ENCODE measurements at places on chromosomes 1 and 21.

DNA sequence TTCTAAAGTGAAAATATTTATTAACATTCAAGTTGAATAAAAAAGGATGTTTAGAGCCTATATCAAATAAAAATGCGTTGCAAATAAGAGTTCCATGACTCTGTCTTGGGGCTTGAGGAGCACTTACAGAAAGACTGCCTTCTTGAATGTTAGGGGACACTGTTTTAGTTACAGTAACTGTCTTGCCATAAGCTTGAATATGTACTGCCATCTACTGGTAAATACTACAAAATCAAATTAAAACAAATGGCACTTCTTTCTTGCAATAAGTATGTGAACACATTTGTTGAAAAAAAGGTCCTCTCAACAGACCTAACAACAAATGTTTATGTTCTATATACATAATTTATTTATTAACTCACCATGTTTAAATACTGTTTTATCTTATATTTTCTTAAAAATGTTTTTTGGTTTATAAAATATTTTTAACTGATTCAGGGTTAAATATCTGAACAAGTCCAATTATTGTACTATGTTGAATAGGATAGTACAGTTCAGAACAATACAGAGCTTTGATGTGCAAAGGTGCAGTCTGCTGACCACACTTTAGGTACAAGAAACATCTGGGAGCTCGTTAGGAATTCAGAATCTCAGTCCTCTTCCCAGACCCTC, 199.5 kb downstream of the LRRIQ3 start:
- no peaks in the 10 kb centered on the region for H3K27me3 ChIP-seq
- no peak overlapping the region for H3K27ac ChIP-seq
- no peaks in the 10 kb centered on the region for H3K4me1 ChIP-seq
- H3K4me3 ChIP-seq = no peak overlapping the region
- DNase-seq = peak; percentile 30
- no peaks in the 10 kb centered on the region for H3K36me3 ChIP-seq

- DNase-seq = peak; percentile 46
- peaks cover 48% of the 10 kb centered on the region for H3K36me3 ChIP-seq
- H3K4me3 ChIP-seq = no peak overlapping the region
- no peaks in the 10 kb centered on the region for H3K27me3 ChIP-seq
- no peaks in the 10 kb centered on the region for H3K4me1 ChIP-seq
- no peak overlapping the region for H3K27ac ChIP-seq
Observed at GRCh38 chr1:21216835-21217811, 40.4 kb upstream of the EIF4G3 start.

DNA sequence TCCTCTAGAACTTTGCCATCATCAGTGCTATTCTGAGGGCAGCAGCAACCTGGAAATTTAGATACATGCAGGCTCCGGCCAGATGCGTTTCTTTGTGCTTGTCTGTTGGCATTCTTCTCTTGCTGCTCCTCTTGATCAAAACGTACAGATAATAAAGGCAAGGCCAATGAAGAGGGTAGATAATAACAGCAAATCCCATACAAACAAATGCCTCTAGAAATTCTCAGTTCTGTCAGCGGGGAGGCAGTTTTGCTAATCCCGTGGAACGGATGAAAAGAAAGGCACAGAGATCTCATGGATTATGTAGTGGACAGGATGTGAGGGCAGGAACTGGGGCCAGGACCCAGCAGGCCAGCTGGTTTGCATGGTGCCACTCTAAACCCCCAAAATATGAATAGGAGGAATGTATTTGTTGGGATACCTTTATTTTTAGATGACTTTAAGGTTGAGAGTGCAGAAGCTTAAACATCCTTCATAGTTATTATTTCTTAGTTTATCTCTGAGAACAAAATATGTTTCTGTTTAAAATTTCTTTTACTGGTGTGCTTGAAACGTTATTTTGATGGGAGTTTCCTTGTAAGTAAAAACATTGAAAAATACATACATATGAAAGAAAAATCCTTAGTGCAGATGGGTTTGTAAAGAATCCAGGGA, 1.5 kb downstream of the ITSN1 start:
- peak overlapping the region; percentile 46 for H3K4me3 ChIP-seq
- no peak for DNase-seq
- H3K27ac ChIP-seq = peak overlapping the region; percentile 87
- H3K4me1 ChIP-seq = peaks cover 8% of the 10 kb centered on the region
- H3K27me3 ChIP-seq = no peaks in the 10 kb centered on the region

DNA sequence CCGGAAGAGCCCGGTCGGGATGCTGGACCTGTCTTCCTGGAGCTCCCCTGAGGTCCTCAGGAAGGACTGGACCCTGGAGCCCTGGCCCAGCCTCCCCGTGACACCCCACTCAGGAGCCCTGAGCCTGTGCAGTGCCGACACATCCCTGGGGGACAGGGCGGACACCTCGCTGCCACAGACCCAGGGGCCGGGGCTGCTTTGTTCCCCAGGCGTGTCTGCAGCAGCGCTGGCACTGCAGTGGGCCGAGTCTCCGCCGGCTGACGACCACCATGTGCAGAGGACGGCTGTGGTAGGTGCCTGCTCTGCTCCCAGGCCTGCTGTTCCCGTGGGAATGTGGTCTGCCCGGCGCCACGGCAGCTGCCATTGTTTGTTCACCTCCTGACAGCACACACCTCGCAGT, 42.1 kb upstream of the DIP2A start:
- H3K4me1 ChIP-seq = no peaks in the 10 kb centered on the region
- H3K4me3 ChIP-seq = no peak overlapping the region
- no peaks in the 10 kb centered on the region for H3K27me3 ChIP-seq
- no peak overlapping the region for H3K27ac ChIP-seq

GRCh38 chr21:42760951-42761751, 107.7 kb downstream of the PDE9A start:
- H3K36me3 ChIP-seq = no peaks in the 10 kb centered on the region
- H3K27ac ChIP-seq = no peak overlapping the region
- DNase-seq = no peak

- peaks cover 23% of the 10 kb centered on the region for H3K27me3 ChIP-seq
- peak within 1 kb of the TSS; percentile 41 for H3K4me3 ChIP-seq
- H3K4me1 ChIP-seq = peaks cover 13% of the 10 kb centered on the region
- no peak for DNase-seq
- H3K27ac ChIP-seq = no peak within 1 kb of the TSS
Observed at GRCh38 chr1:14598498-14599182, at the start of gene KAZN. Gene KAZN, plus strand, starts transcription at chr1:14598685.

- H3K4me3 ChIP-seq = no peak overlapping the region
- H3K4me1 ChIP-seq = peaks cover 4% of the 10 kb centered on the region
- no peak for DNase-seq
Observed at GRCh38 chr1:115051850-115052249, 22.2 kb downstream of the TSHB start.

GRCh38 chr1:187384504-187384903, 555.8 kb downstream of the PLA2G4A start:
- H3K4me1 ChIP-seq = no peaks in the 10 kb centered on the region
- H3K36me3 ChIP-seq = no peaks in the 10 kb centered on the region
- no peak for DNase-seq
- no peak overlapping the region for H3K27ac ChIP-seq

DNA sequence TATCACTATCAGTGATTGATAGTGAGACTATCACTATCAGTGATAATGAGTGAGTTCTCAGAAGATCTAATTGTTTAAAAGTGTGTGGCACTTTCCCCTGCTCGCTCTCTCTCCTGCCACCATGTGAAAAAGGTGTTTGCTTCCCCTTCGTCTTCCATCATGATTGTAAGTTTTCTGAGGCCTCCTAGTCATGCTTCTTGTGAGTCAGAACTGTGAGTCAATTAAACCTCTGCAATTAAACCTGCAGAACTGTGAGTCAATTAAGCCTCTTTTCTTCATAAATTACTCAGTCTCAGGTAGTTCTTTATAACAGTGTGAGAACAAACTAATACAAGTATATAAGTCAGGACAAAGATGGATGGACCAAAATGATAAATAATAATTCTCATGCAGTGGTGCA, 7.0 kb upstream of the IL23R start:
- no peaks in the 10 kb centered on the region for H3K36me3 ChIP-seq
- no peak for DNase-seq
- no peak overlapping the region for H3K4me3 ChIP-seq

DNA sequence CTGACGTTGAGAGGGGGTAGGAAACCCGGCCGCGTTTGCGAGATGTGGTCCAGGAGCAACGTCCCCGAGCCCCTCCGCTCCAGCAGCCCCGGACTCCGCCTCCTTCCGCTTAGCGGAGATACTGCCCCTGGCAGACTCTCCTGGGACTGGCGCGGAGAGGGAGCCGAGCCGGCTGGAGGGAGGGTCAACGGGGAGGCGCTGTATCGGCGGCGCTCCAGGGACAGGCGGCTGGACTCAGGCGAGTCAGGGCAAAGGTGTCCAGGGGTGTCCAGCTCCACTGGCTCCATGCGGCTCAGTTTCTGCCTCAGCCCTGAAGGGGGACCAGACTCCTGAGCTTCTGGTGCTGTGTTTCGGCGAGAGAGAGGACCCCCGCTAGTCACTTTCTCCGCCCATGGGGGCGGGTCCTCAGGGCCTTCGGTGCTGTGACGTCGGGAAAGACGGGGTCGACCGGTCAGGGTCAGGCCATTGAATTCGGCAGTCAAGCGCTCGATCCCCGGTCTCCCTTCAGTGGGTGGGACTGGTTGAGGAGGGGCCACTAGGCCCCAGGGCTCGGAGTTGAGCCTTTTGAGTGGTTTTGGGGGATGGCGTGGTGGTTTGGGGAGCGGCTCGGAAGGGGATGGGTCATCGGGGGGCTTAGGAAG, 2.8 kb upstream of the LIX1L start:
- peak overlapping the region; percentile 87 for H3K4me3 ChIP-seq
- DNase-seq = peak; percentile 83
- H3K27ac ChIP-seq = peak overlapping the region; percentile 13
- H3K27me3 ChIP-seq = no peaks in the 10 kb centered on the region
- peaks cover 26% of the 10 kb centered on the region for H3K4me1 ChIP-seq

- H3K27ac ChIP-seq = no peak overlapping the region
- no peaks in the 10 kb centered on the region for H3K36me3 ChIP-seq
- no peaks in the 10 kb centered on the region for H3K4me1 ChIP-seq
- no peak for DNase-seq
- H3K4me3 ChIP-seq = no peak overlapping the region
Observed at GRCh38 chr1:30638811-30639210, 84.6 kb downstream of the MATN1 start.

DNA sequence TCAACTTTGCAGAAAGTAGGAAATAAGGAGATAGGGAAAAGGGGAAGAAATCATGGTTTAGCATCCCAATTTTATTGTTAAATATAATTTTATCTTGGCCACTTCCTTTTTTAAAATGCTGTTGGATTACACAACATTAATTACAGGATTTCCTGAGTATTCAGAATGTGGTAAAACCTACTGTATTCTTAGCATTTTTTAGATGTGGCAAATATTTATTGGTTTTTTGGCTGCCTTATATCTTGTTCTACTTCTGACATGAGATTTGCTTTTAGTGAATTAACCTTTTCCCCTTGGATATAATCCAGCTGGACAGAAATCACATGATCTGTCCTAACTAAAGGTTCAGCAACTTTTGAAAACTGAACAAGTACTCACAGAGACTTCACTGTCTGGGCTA, 104.9 kb downstream of the PTGS2 start:
- DNase-seq = peak; percentile 38
- no peak overlapping the region for H3K4me3 ChIP-seq
- H3K4me1 ChIP-seq = no peaks in the 10 kb centered on the region

DNA sequence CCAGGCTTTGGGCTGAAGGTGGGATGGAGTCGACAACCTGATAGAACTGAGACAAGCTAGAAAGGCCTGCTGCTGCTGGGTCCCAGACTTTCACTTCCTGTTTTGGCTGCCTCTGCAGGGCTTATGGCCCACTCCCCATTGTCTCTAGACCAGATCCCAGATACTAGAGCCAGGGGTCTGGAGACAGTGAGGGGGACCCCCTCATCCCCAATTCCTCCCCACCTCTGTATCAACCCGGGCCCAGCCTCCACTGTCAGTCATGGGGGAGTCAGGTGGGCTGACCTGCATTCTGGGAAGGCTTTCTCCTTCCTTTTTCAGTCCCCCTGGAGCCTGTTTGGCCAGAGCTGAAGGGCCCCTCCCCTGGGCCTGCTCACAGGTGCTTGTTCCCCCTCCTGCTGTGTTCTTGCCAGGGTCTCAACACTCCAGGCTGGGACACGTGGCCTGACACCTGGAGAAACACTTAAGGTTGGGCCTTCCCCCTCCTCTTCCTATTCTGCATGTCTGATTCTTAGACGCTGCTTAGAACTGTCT, 18.0 kb upstream of the ETV3L start:
- H3K36me3 ChIP-seq = peaks cover 2% of the 10 kb centered on the region
- H3K27ac ChIP-seq = no peak overlapping the region

DNA sequence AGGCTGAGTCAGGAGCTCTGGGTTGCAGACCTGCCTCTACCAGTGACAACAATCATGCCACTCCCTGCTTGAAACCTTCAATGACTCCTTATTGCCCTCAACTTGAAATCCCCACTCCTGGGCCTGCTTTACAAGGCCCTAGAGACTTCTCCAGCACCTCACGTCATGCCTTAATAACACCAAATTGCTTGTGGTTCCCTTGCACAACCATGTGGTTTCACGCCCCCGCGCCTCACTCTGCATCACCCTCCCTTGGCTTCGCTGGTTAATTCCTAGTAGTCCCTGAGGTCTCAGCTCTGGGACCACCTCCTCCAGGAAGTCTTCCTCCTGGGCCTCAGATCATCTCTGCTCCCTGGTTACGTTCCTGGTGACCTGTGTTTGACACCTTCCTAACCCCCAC, 33.0 kb downstream of the EPHA2 start:
- H3K36me3 ChIP-seq = peaks cover 22% of the 10 kb centered on the region
- H3K4me3 ChIP-seq = no peak overlapping the region
- H3K4me1 ChIP-seq = peaks cover 53% of the 10 kb centered on the region
- H3K27me3 ChIP-seq = peaks cover 53% of the 10 kb centered on the region
- peak; percentile 78 for DNase-seq
- H3K27ac ChIP-seq = peak overlapping the region; percentile 76

DNA sequence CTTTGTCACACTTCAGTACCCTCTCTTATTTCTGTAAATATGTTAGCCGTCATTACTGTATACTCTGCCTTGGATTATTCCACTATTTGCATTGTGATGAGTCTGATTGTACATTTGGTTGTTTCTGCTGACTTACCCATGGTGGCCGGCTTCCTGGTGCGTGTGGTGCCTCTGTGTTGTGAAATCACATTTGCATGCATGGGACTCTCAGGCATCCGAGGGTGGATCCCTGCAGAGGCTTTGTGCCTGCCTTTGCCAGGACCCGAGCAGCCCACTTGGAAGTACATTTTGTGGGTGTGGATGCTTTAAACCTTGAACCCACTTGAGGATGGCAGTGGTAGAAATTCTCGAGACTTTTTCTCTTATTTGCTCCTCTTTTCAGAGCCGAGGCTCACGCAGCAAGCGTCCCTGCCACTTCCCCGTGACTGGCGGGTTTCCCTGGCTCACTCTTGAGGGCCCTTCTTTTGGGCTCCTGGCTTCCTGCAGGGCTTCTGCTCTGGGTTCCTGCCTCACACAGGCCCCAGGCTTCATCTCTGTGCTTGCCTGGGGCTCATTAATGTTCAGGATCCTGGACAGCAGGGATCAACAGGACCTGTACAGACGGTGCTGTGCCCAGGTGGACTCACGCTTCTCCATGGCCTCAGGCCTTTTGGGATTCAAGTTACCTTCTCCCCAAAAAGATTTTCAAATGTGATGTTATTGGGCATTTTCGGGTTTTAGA, 36.6 kb downstream of the POFUT2 start:
- H3K27me3 ChIP-seq = peaks cover 55% of the 10 kb centered on the region
- DNase-seq = no peak
- H3K27ac ChIP-seq = no peak overlapping the region
- H3K4me1 ChIP-seq = peaks cover 13% of the 10 kb centered on the region

Data from mesenchymal stem cell (in vitro differentiated cells and primary cell).